Pericardium fibroblast (primary cell): ENCODE measurements at places on chromosomes 1 and 21. TPM values are rescaled to one million over a fixed set of nuclear protein-coding genes. Genes with fewer than 3 reads are reported as not detected.

PADI6 gene
- total RNA-seq: not detected in 2 replicates

DNAH14 gene
- 4.2 and 5.8 TPM in 2 replicates for total RNA-seq

TFF3 gene
- 0.82 and 1.4 TPM in 2 replicates for total RNA-seq

CFHR4 gene
- total RNA-seq: not detected in 2 replicates

SPATA21 gene
- total RNA-seq: not detected in 2 replicates

FCER1A gene
- total RNA-seq: not detected in 2 replicates

CHRM3 gene
- total RNA-seq: 0.09 and 0.12 TPM in 2 replicates

CACNA1S gene
- 0.94 TPM in 1 of 2 replicates, not detected in the other for total RNA-seq

FNDC5 gene
- 1.3 and 2.9 TPM in 2 replicates for total RNA-seq

NBPF4 gene
- total RNA-seq: not detected in 2 replicates
